ENCODE measurements at places on chromosomes 7 and 10.

- DNase-seq = no peak
Measured at GRCh38 chr7:98225913-98226614, 14.8 kb downstream of the BHLHA15 start.

- DNase-seq = no peak
Measured at GRCh38 chr10:69097729-69098128, 9.8 kb downstream of the SRGN start.

DNA sequence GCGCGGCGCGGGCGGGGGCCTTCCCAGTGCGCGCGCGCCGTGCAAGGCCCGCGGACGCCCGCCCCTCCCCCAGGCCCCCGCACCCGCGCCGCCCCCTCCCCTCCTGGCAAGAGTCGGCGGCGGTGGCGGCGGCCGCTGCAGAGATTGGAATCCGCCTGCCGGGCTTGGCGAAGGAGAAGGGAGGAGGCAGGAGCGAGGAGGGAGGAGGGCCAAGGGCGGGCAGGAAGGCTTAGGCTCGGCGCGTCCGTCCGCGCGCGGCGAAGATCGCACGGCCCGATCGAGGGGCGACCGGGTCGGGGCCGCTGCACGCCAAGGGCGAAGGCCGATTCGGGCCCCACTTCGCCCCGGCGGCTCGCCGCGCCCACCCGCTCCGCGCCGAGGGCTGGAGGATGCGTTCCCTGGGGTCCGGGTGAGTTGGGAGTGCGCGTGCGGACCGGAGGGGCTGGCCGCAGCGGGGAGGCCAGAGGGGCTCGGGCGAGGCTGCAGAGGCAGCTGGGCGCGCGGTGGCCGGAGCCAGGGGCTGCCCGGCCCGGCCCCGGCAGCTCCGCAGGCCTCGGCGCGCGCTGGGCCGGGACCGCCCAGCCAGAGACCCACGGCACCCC, at the start of gene BMPR1A:
Gene BMPR1A, plus strand, starts transcription at position 109 of the 602 bp plus-strand sequence. CDS start 119,400 bp downstream, outside the sequence.
- no peak for DNase-seq

DNA sequence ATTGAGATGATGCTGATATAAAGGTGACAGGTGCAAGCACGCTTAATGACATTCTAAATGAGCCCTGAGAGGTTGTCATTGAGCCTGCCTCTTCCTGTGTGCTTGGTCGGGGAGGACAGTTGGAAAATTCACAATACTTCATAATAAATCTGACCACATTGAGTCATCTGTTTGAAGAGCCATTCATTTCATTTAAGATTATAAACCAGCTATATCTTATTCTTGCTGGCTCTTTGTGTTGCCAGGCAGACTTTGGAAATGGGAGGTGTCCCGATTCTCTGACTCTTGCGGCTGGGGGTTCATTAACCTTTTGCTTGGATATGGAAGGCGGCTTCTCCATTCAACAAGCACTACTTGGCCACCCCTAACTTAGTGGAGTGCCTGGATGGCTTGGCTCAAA, 198.2 kb downstream of the FANK1 start:
- no peak for DNase-seq

DNA sequence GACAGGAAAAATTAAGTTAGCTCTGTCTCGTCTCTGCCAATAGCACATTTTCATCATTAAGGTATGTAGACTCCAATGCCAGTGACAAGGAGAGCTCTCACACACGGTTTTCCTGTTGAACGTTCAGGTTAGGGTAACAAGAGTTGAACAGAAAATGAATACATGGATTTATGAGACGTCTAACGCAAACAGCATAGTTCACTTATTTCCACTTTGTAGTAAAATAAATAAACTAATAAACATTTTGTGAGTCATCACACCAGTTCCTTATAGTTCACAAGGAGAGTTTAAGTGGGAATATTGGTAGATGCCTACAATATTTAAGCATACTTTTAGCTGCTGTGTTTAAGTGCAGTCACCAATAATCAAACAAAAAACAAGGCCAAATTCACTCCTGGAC, 21.1 kb downstream of the DRGX start:
- DNase-seq = no peak

GRCh38 chr10:70255329-70256299, 22.4 kb upstream of the PPA1 start:
- no peak for DNase-seq

DNA sequence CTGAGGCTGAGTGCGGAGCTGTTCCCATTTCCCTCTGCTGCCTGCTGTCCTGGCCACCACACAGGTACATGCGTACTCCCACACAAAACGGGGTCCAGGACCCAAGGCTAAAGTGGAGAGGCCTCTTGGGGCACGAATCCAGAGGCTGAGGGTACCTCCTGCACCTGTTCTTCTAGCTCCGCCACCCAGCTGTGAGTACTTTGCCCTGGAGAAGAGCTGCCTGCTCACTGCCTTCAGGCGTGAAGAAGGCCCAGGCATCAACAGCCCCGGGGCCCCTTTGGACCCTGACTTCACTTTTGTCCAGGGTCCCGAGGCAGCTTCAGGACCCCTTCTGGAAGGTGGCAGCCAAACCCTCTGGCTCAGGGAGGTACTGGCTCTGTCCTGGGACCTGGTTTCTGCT, 88.6 kb downstream of the HIF1AN start:
- DNase-seq = no peak

GRCh38 chr10:52571516-52572182, 200.9 kb downstream of the MBL2 start:
- DNase-seq = no peak

GRCh38 chr7:9091282-9091681, 657.9 kb downstream of the NXPH1 start:
- DNase-seq = no peak

GRCh38 chr10:14356921-14357320, 26.2 kb upstream of the FRMD4A start:
- DNase-seq = no peak

- DNase-seq = no peak
Measured at GRCh38 chr7:37511915-37512314, 63.3 kb upstream of the ELMO1 start.

GRCh38 chr10:87836098-87836497, 18.1 kb upstream of the ATAD1 start:
- DNase-seq = no peak

DNA sequence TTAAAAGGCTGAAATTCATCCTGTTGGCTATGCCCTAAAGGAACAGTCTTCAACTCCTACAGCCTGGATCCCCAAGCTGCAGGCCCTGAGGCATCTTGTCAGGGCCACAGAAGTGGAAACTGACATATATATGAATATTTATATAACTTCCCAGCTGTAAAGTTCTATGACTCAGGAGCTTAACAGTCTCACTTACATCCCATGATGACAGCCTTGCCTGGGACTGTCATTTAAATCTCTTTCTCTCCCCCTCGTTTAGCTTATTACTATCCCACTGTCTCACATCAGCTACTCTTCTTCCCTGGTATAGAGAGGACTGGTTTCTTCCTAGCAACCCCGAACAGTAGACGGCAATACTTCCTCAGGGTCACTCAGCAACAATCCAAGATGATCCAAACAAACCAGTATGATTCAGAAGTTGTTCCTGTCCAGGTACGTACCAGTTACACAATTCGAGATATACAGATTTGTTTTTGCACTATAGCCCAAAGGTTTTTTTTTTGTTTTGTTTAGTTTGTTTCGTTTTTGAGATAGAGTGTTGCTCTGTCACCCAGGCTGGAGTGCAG, 22.7 kb downstream of the KIAA1549 start:
- no peak for DNase-seq

- DNase-seq = no peak
Measured at GRCh38 chr7:134630893-134631292, 15.8 kb upstream of the BPGM start.

GRCh38 chr10:22976534-22976933, 48.7 kb downstream of the ARMC3 start:
- DNase-seq = no peak

DNA sequence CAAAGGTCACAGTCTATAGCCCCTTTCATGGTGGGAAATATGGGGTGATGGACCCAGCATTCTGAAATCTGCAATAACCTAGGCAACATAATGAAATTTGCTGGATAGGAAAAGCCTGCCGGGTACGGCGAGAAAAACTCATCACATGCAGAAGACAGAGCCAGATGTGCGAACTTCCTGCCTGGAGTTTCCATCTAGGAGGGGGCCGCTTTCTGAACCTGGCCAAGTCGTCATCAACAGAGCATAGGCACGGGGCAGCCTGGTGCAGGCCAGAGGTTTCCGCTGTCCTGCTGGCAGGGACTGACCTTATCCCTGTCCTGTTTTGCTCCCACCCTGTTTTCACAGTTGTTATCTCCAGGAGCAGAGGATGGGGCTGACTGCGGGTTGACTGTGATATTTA, 27.4 kb downstream of the CCDC3 start:
- DNase-seq = no peak

- no peak for DNase-seq
Measured at GRCh38 chr10:74000892-74001669, 3.2 kb downstream of the VCL start.

GRCh38 chr7:67738958-67739357, 742.3 kb downstream of the TYW1 start:
- DNase-seq = no peak

DNA sequence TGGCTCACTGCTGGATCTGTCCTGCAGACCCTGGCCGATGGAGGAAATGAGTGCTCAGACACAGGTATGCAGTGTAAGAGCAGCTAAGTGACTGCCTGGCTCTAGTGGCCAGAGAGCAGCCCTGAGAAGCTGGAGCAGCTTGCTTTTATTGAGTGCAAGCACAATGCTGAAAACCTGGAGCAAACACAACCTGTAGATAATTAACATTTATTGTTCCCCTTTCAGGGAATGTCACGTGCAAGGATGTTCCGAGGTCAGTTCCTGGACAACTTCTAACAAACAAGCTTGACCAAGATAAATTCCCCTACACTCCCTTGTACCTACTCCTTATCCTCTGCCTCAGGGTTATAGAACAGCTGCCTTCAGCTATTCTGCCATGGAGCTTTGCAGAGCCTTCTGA, 31.3 kb downstream of the DDC start:
- no peak for DNase-seq

DNA sequence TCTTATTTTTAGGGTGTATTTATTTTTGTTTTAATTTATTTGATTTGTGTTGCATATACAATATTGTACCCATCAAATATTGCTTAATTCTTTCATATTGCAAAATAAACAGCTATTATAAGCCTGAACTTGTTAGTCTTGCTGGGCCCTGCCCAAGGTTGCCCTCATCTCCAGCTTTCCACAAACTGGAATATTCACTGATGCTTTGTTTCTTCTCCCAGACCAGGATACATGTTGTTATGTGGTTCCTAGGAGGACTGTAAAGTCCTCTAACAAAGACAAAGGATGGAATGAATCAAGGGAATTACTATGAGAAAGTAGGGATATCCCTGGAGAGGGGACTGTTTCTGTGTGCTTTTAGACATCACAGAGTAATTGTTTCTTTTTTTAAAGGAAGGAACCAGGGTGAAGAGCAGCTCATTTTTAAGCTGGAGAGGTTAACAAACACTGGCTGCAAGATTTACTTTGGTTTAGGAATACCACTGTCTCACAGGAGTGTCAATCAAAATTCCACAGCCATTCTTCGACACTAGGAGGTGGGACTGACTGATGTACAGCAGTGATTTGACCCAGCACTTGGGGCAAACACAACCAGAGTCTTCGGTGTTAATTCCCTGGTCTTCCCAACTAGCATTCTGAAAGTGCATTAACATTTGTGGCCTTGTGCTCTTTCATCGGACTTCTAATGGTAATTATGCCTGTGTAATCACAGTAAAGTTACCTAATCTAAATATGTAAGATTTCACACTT, 14.8 kb upstream of the CD36 start:
- DNase-seq = no peak

DNA sequence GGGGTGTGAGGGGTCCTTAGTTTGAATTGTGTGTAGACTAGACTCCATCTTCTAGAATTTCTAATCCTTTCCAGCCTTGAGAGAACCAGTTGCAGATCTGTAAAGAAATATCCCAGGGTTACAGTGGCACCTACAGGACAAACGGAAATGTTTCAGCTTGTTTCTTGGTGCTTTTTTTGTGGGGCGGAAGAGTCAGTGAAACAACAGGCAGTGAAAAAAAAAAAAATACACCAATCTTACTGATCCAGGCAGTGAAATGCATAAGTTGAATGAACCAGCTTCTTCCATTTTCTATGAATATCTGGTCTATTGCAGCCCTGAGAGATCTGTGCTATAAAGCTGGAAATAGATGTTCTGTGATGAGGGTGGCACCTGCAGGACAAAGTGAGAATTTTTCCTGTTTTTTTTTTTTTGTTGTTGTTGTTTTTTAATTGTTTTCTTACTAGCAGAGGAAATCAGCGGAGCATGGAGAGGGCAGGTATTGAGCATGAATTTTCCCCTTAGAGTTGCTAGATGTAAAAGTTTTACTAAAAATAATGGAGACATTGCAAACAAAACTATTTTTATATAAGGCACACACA, 81.9 kb upstream of the DYNC1I1 start:
- no peak for DNase-seq

DNA sequence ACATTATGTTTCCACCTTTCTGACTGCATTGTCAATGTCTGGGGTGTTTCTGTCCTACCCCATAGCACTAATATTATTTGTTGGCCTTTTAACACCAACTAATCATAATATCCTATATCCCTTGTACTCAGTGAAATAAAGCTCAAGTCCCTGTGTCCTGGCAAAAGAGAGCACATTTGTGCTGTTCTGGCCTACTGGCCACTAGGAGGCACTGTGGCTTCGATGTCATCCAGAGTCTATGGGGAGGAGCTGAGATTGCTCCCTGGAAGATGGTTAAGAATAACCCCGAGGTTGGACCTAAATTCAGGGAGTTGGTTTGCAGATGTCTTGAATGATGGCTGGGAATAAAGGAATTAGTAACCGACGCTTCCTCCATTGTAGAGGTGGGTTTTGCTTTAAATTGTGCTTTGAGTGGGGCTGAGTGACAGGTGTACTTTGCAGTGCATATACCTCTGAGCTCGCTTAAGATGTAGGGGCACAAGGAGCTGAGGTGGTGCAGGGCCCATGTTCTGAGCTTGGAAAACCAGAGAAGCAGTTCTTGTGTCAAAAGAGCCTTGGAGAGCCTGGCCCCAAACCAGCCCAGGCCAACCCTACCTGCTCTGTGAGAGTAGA, 191.2 kb upstream of the PRSS1 start:
- peak; percentile 77 for DNase-seq

- no peak for DNase-seq
Measured at GRCh38 chr10:133226251-133226808, 3.7 kb upstream of the UTF1 start.

DNA sequence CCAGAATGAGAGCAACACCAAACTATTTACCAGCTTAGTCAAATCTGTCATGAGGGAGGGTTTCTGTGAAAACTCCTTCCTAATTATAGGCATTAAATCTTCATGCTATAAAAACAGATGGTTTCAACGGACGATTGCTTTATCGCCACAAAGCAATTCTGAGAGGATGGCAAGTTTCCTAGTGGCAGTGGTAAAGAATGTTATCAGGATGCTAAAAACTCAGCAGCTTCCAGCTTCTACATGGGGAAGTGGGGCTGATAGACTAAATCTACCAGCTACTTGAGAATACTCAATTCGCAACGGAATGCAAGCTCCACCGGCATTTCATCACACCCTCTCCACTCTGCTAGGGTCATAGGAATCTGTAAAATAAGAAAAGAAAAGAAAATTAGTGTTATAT, 41.8 kb downstream of the JCAD start:
- no peak for DNase-seq

DNA sequence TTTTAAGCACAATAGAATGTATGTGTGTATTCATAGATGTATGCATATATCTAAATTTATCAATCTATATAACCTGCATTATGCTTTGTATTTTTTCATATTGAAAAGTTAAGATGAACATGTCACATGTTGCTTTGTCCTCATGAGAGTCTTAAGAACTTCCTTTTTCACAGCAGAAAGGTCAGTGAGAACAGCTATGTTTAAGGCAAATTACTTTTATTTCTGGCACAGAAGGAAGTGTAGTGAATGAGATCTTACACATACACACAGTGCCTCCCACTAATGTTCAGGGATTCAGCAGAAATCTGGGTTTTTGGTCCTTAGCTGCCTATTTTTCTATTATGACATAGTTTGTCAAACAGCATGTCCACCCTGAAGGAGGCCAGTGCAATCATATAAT, 134.8 kb downstream of the TMEM26 start:
- DNase-seq = no peak
